HTR-8/SVneo (cell line): ENCODE measurements at places on chromosomes 3 and 15.

DNA sequence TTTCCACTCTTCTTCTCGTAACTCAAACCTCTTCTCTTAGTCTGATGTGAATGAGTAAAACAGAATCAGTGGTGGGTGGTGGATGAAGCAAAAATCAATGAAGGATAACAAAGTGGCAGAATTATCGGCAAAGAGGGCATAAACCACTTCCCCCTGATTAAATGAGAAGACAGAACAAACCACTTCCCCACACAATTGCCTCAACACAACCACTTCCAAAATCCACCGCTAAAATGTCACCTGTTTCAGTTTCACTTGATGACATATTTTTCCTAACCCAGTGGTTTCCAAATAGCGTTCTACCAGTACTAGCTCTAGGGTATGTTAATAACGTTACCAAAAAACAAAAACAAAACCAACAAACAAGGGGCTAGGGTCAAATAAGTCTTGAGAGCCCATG is 478.7 kb upstream of the WNT5A start:
- DNase-seq, result no peak

GRCh38 chr3:2938711-2939110 is 171.5 kb downstream of the IL5RA start:
- DNase-seq, result no peak

DNA sequence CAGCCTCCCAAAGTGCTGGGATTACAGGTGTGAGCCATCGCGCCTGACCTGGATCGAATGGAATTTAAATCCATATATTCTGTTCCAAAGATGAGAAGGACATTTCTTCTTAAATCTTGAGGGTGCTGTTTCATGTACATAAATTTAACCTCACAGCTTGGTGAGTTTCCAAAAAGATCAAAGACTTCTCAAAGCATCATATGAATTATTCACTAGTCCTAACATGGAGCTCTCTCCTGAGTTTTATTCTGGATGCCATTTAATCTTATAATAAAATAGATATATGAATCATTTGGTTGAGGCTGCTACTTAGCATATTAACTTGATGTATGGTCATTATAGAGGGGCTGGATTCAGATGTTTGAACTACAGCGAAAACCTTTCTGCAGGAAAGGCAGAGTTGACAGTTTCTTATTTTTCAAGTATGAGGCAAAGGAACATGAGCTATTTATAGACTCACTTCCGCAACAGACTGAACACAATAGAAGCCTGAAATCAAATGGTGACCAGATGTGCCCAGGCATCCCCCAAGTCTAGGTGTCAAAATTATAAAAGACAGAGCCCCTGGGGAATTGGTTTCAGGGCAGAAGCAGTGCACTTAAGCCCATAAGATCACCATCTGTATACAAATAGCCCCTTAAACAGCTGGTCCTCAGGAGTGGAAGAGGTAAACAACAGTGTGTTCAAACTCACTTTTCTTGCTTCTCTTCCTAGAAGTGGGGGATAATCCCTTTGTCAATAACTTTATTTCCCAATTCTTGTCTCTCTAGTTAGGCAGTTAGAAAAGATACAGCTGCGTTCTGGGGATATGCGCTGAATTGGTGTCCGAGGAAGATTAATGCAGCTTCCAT is 29.7 kb downstream of the STARD9 start:
- no peak for DNase-seq

DNA sequence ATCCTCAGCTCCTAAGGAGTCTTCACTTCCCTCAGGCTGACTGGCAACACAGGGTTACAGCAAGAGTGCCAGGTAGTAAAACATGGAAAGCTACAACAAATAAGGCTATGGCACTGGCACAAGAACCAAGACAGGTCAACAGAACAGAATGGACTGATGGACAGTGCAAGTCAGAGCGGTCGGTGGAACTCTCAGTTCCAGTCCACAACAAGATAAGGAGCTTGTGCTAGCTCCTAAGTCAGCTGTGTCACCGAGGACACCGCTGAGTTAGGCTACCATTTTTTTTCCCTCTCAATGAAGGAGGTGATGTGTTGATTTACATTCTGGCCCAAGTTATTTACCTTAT is 55.9 kb upstream of the LIMD1 start:
- DNase-seq, result no peak

- no peak for DNase-seq
Measured at GRCh38 chr3:81516042-81516441, 245.4 kb downstream of the GBE1 start.
